ENCODE measurements at places on chromosomes 2 and 18.

GRCh38 chr2:126778561-126779501, 119.9 kb upstream of the TEX51 start:
- DNase-seq: no peak

GRCh38 chr2:109158237-109158636, 29.2 kb downstream of the SH3RF3 start:
- DNase-seq: no peak

DNA sequence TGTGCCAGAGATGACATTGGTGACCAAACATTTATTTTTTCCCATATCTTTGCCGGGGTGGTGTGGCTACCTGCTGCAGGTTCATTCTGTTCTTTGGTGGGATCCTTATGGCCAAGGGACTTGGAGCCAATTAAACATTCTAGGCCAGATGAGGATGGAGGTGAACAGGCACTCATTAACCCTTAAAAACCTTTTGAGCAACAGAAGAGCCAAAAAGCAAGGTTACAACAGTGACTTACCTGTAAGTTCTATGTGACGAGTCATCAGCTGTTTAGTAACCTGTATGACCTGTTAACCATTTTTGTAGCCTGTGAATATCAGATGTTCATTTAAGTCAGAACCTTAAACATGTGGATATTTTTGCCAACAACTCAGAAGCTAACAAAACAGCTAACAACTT, 105.6 kb downstream of the XRCC5 start:
- DNase-seq: no peak

GRCh38 chr18:78304192-78305164, 675.1 kb upstream of the SALL3 start:
- DNase-seq: no peak

DNA sequence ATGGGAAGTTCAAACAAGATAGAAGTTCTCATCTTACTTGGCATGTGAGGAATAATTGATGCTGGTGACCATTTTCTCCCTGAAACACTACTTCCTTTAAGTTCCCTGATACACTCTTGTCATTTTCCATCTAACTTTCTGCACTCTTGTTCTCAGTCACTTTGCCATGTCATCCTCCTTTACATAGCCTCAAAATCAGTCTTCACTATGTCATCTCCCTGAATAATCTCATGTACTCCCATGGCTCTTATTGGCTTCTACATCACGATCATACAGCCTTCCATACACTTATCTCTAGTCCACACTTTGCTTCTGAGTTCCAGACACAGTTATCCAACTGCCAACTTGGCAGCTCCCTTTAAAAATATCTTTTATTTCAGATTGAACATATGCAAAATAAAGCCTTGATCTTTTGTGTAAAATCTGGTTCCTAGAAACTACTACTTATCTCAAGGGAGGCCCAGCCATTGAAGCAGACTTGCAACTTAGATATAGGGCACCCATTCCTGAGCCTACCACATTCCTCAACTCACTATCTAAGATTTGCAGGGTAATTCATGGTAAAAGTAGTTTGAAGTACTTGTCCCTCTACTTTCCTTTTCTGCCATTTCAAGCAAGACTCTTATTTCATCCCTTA, 1070.2 kb upstream of the NXPH2 start:
- no peak for DNase-seq

DNA sequence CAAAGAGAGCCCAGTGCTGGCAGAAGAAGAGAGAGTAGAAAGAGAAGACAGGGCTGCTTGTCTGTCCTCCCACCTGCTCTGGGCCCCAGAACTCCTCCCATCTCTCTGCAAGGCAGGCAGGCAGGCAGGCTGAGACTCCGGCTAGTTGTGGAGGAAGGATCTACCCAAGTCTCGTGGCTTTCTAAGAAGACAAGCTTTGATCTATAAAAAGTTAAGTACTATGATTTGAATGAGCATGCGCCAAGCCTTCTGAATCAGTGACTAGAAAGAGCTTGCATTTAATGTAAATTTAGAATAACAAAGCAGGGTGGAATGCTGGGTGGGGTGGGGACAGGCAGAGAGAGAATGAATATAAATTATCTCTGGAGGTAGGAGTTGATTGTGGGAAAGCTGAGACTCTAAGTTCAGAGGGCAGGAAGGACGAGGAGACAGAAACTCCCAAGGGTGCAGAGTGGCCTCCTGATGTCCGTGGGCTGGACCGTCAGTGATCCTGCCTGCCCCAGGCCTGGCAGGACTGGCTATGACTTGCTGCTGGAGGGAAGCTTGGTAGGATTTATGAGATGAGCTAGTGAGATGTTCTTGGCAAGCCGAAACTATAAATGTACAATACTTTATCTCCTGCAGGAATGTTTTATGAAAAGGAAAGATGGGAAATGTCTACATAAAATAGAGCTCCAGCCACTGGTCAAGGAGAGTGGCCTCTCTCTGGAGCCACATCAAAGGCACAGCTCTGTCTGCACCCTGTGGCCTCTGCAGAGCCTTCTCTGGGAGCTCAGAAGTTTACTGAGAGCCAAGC, 447.5 kb downstream of the TNS1 start:
- no peak for DNase-seq

- DNase-seq: no peak
These were observed 6.2 kb upstream of the GPR75 start for GRCh38 chr2:53865962-53866361.

DNA sequence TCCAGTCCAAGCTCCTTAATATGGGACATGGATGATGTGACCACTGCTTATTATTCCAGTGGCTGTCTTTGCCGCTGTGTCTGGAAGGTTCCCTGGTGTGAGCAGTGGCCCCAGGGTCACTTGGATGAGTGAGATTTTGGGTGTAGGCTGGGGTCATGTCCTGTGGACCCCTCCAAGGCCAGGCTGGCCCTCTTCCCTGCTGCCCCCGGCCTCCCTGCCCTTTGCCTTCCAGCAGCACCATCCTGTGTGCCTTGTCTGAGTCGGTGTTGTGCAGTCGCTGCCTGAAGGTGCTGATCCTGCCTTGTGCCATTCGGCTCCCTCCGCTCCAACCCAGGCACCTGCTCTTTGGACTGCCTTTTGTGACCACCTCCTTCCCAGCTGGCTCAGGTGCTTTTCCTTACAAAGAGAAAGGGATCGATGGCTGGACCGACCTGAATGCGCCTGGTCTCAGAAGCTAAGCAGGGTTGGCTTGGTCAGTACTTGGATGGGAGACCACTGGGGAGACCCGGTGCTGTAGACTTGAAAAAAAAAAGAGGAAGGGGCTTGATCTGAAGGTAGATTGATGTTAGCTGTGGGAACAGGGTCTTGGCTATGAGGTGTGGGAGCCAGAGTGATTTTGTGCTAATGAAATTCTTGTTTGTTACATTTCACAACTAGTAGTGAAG, 16.7 kb upstream of the GREB1 start:
- no peak for DNase-seq

- no peak for DNase-seq
These were observed 34.7 kb upstream of the ADAM23 start for GRCh38 chr2:206408323-206409320.

GRCh38 chr2:61380056-61380881, 90.6 kb downstream of the USP34 start:
- DNase-seq: no peak

DNA sequence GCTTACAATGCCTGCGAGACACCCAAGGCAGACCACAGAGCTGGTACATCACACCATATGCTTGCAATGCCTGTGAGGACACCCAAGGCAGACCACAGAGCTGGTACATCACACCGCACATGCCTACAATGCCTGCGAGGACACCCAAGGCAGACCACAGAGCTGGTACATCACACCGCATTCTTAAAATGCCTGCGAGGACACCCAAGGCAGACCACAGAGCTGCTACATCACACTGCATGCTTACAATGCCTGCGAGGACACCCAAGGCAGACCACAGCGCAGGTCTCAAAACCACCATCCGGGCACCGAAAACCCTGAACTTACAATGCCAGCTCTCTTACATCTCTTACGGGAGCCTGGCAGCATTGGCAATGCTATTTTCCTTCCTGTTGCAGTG, 799.6 kb downstream of the GALR1 start:
- no peak for DNase-seq

DNA sequence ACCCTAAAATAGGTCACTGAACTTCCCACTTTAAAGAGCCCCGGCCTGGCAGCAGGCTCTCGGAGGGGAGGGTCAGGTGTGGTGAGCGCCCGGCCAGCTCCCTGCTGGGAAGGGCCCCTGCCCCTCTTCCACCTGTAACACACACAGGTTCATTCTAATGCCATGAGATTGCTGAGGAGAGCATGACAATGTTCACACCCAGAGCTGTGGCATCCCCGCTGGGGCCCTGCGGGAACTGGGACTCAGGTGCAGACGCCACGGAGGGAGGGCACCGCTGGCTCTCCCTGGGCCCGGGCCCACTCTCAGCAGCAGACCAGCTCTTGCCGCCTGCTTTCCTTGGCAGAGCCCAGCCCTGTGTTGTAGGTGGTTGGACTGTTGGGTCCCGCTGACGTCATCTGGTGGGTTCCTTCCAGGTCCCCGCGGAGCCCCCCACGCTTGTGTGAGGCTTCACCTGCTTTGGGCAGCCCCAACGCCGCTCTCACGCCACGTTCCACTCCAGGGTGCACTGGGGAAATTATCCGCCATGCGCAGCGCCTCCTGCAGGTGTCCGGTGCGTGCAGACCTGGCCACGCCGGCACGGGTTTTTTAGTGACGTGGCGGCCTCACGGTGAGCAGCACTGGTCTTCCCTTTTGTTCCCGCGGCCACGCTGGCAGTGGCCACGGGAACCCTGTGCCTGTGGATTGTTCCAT, 50.4 kb upstream of the KCNG2 start:
- DNase-seq: no peak

GRCh38 chr2:240762249-240762648, 57.8 kb downstream of the KIF1A start:
- no peak for DNase-seq

DNA sequence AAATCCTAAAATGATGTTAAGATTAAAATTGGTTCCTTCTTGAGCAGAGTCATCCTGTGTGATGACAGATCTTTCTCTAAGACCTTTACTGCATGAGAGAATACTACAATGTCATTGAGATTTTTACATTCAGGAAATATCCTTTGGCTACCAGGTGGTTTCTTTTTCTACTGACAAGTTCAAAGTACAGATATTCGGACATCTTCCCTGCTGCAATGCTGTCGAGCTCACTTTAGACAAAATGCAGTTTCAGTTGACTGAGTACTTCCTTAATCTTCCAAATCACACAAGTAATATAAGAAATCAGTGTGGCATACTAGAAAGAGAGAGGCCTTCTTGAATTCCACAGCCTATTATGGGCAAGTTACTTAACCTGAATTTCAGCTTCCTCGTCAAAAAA, 207.9 kb upstream of the ACVR2A start:
- DNase-seq: no peak

GRCh38 chr18:76710646-76711520, 111.5 kb upstream of the ZNF236 start:
- no peak for DNase-seq

DNA sequence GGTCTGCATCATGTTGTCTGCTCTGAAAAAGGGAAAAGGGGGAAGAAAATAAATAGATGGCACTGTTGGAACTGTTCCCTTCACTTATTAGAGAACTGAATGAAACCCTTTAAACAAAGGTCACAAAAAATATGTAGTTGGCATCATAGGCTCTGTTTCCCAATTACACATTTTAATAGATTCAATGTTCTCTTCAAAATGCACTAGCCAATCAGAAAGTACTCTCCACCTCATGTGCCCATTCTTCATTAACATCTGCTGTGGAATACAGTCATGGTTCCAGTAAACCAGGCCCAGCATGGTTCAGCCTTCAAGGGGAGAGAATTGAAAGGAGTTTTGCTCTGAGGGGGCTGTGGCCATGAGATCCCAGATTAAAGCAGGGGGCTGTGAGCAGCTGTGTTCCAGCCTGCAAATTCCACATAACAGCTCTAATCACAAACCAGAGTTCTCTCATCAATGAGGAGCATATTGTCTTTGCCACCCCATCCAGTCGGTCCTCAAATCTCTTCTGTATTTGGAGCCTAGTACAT, 165.9 kb upstream of the CREB1 start:
- no peak for DNase-seq

DNA sequence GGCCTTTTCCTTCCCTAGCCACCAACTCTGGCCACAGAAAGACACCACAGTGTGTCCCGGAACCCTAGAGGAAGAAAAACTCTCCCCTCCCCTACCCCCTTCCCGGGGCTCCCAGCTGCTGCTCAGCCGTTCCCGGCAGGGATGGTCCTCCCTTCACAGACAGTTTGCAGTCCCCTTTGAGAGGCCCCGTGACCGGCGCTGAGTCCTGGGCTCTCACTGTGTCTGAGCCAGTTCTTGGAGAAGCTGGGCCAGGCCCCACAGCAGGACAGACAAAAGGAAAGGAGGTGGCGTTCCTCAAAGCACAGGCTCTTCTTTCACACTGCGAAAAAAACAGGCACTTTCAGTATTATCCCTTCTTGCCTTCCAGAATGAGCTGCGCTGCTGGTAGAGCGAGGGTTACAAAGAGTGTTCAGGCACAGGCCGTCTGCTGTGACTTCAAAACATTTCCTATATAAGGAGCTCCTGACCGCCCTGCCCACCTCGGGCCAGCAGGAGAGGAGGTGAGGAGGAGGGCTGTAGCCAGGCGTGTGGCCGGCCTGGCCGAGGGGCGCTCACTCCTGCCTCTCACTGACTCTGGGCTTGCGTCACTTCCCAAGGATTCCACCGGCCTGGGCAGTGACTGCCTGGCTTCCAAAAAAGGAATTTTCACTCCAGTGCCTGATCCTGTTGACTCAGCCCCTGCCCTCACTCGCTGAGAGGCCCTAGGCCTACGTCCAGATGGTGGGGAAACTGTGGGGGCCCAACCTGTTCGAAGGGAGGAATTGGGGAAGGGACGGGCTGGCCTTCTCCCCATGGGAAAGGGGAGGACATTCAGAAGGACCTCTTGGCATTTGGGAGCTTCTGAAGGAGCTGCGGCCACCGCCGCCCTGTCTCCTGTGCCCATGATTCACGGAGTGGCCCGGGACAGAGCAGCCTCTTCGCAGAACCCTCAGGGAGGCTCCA, 24.9 kb downstream of the CIDEA start:
- DNase-seq: no peak

GRCh38 chr2:130975729-130976128, 117.5 kb downstream of the FAM168B start:
- DNase-seq: no peak

DNA sequence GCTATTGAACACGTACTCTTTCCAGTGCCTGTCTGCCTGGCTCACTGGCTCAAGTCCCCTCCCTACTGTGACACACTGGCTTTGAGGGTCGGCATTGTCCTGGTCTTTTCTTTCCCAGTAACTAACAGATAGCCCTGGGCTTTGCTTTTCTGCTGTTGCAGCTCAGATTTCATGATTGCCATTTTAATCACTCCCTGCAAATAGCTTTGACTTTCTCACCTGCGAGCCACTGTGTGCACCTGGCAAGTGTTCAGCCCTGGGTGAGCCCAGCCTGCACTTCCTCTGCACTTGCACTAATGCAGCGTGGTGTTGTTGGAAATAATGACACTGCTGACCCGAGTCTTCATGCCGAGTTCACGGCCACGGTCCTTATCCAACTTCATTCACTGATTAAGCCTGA, 52.9 kb downstream of the DCDC2C start:
- no peak for DNase-seq

- DNase-seq: no peak
These were observed 68.1 kb upstream of the CSRNP3 start for GRCh38 chr2:165401285-165401852.

GRCh38 chr18:59458575-59458974, 99.5 kb upstream of the LMAN1 start:
- DNase-seq: no peak
